ENCODE measurements at places on chromosomes 6 and 20. TPM values are rescaled to one million over a fixed set of nuclear protein-coding genes. Genes with fewer than 3 reads are reported as not detected.
A peak's percentile ranks its signal among the peaks of the same experiment; 100 is the strongest.

- no peaks in the 10 kb centered on the region for H3K36me3 ChIP-seq
- no peak for DNase-seq
- peaks cover 15% of the 10 kb centered on the region for H3K4me1 ChIP-seq
- no peak overlapping the region for H3K4me3 ChIP-seq
These were observed 117.2 kb downstream of the SOBP start for GRCh38 chr6:107607116-107607515.

COL19A1 gene
- total RNA-seq = 0.19 TPM

DNA sequence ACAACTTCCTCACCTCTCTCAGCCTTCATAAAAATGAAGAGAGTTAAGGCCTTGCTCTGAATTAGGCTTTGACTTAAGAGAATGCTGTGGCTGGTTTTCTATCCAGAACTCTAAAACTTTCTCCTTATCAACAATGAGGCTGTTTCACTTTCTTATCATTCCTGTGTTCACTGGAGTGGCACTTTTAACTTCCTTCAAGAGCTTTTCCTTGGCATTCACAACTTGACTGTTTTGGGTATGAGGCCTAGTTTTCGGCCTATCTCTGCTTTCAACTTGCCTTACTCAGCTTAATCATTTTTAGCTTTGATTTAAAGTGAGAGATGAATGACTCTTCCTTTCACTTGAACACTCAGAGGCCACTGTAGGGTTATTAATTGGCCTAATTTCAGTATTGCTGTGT is 4.3 kb upstream of the LOC128125822 start:
- no peak for DNase-seq
- H3K27me3 ChIP-seq = peaks cover 64% of the 10 kb centered on the region
- H3K4me1 ChIP-seq = no peaks in the 10 kb centered on the region

SLC26A8 gene
- total RNA-seq = not detected

- H3K4me1 ChIP-seq = peaks cover 60% of the 10 kb centered on the region
- no peaks in the 10 kb centered on the region for H3K27me3 ChIP-seq
- H3K36me3 ChIP-seq = no peaks in the 10 kb centered on the region
- no peak overlapping the region for H3K4me3 ChIP-seq
These were observed 187.6 kb downstream of the JARID2 start for GRCh38 chr6:15433511-15433861.

GRCh38 chr6:158668707-158669103 is 18.9 kb downstream of the SYTL3 start:
- peak; percentile 34 for DNase-seq
- H3K27me3 ChIP-seq = peaks cover 10% of the 10 kb centered on the region
- no peaks in the 10 kb centered on the region for H3K4me1 ChIP-seq
- H3K36me3 ChIP-seq = no peaks in the 10 kb centered on the region

DNA sequence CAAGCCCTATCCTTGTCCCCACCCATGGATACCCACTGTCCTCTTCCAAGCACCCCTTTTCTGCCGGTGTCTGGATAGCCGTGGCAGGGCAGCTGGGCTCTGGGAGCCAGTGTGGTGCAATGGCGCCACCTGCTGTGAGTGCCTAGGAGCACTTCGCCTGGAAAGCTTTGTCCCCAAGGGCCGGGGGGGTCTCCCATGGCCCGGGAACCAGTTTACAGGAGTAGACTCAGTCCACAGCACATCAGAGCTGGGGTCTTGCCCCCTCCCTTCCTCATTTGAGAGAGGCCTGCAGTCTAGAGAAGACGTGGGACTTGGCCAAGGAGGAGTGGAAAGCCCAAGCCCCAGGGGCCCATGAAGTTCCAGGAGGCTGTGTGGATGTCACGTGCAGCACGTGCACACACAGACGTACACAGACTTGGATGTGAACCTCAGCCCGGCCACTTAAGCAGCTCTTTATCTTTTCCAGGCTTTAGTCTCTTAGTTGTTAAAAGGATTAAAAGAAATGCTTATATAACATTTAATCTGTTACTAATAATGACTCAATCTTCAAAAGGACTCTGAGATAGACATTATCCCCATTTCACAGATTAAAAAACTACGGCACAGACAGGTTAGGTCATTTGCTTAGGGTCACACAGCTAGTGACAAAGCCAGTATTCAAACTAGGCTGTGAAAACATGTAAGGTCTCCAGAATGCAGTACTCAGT is 40.9 kb upstream of the CDH22 start:
- no peaks in the 10 kb centered on the region for H3K27me3 ChIP-seq
- H3K4me1 ChIP-seq = peaks cover 4% of the 10 kb centered on the region
- H3K36me3 ChIP-seq = peaks cover 8% of the 10 kb centered on the region
- H3K4me3 ChIP-seq = no peak overlapping the region

PTPRK gene
- total RNA-seq = 52.4 TPM

C6orf58 gene
- not detected for total RNA-seq

GRCh38 chr6:156557251-156557910 is 219.8 kb upstream of the ARID1B start:
- peak overlapping the region; percentile 5 for H3K4me3 ChIP-seq
- H3K27ac ChIP-seq = no peak overlapping the region
- peak; percentile 93 for DNase-seq
- no peaks in the 10 kb centered on the region for H3K4me1 ChIP-seq
- no peaks in the 10 kb centered on the region for H3K27me3 ChIP-seq

GRCh38 chr6:80129485-80129884 is 23.0 kb downstream of the BCKDHB start:
- no peaks in the 10 kb centered on the region for H3K4me1 ChIP-seq
- H3K36me3 ChIP-seq = peaks cover 45% of the 10 kb centered on the region
- no peak for DNase-seq
- no peak overlapping the region for H3K27ac ChIP-seq

DNA sequence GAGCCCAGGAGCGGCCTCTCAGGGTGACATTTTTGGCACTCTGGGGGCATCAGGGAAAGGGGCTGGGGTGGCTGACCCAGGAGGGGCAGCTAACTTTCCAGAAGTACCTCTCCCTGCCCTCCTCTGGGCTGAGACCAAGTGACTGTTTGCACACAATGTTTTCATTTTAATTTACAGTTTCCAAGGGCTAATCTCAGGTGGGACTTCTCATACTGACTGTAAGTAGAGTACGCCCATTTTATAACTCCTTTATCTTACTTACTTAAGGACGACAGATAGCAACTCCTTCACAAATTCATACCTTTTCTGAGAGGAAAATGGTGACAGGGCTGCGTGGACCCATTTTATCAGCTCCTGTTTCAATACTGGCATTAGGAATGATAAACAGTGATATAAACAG is 172.9 kb upstream of the EXOC2 start:
- H3K4me1 ChIP-seq = no peaks in the 10 kb centered on the region
- no peak overlapping the region for H3K4me3 ChIP-seq
- H3K36me3 ChIP-seq = no peaks in the 10 kb centered on the region
- no peaks in the 10 kb centered on the region for H3K27me3 ChIP-seq

GRCh38 chr20:58497724-58498469 is 17.3 kb downstream of the APCDD1L start:
- no peak for DNase-seq
- no peaks in the 10 kb centered on the region for H3K4me1 ChIP-seq
- no peak overlapping the region for H3K27ac ChIP-seq
- H3K27me3 ChIP-seq = no peaks in the 10 kb centered on the region
- H3K36me3 ChIP-seq = no peaks in the 10 kb centered on the region

DNA sequence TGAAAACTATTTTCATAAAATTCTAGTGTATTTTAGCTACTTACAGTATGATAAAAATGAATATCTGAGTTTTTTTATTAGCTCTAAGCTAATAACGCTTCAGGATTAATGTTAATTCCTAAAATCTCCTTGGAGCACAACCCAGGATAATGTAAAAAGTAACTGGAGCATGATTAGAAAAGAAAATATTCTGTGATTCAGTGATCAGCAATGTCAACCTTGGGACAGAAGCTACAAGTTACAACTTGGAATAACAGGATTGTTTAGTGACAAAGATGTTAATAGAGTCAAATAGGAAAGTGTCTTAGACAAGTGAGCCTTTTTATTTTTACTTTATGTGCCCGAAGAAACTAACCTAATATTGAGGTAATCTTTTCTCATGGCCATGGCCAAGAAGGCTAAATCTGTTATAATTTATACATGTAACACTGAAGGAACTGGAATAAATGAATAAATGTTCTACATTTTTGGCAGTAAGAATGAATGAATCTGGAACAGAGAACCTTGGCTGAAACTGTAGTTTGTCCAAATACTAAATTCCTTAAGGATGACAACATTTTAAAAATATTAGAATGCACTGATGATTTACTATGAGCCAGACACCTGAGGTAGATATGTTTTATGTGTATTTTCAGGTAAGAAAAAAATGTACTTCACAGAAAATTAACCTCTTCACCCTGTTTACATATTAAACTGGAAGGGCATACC is 994.0 kb downstream of the GRIK2 start:
- no peaks in the 10 kb centered on the region for H3K36me3 ChIP-seq
- no peaks in the 10 kb centered on the region for H3K27me3 ChIP-seq
- DNase-seq = no peak
- no peak overlapping the region for H3K4me3 ChIP-seq

DNA sequence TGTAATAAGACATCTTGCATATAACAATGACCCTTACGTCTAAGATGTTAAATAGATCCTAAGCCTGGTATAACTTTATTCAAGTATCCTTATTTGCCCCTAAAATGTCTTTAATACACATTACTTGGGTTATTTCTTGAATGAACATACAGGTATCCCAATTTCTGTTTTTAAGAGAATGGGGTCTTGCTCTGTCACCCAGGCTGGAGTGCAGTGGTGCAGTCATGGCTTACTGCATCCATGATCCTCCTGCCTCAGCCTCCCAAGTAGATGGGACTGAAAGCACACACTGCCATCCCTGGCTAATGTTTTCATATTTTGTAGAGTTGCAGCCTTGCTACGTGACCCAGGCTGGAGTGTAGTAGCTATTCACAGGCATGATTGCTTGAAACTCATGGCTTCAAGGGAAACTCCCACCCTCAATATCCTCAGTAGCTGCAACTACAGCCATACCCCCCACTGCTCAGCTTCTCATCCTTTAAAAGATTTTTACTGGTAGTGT is 10.4 kb upstream of the ZNFX1 start:
- peaks cover 4% of the 10 kb centered on the region for H3K4me1 ChIP-seq
- DNase-seq = peak; percentile 57
- peaks cover 94% of the 10 kb centered on the region for H3K36me3 ChIP-seq
- H3K27me3 ChIP-seq = no peaks in the 10 kb centered on the region

CPXM1 gene
- 74.7 TPM for total RNA-seq

- no peak for DNase-seq
- no peak overlapping the region for H3K4me3 ChIP-seq
- no peak overlapping the region for H3K27ac ChIP-seq
- H3K4me1 ChIP-seq = no peaks in the 10 kb centered on the region
- no peaks in the 10 kb centered on the region for H3K27me3 ChIP-seq
These were observed 29.9 kb downstream of the MAPK13 start for GRCh38 chr6:36160147-36160760.

GRCh38 chr6:121235386-121235785 is 98.9 kb downstream of the TBC1D32 start:
- no peaks in the 10 kb centered on the region for H3K4me1 ChIP-seq
- DNase-seq = no peak
- H3K36me3 ChIP-seq = no peaks in the 10 kb centered on the region
- no peak overlapping the region for H3K4me3 ChIP-seq

DNA sequence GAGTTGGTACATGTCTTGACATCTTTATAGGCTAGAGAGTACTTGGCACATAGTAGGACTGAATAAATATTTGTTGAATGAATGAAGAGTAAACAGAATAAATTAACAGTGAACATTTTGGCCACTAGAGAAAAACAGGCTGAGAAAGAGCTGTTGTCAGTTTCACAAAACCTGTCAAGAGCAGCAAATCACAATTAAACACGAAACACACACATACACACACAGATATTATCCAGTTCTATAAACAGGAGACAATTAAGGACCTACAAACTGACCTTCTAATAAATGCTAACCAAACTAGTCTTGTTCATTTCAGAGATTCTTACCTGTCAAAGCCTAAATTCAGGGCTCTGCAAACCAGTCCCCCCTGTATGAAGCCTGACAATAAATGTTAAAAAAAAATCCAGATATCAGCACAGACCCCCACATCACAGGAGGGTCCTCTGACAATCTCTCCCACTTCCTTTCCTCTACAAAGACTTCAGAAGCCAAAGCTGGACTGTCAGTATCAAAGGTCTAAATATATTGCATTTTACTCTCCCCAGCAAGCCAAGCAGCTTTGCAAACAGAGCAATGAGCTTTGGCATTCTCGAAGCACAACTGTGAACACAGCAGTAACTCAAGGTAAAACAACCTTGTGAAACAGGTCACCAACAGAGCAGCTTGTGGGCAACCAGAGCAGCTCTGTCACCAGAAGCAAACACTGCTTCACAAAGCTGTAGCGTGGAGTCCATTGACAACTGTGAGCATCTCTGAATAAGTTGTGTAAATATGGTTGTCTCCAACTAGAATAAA is 229.9 kb downstream of the TBXT start:
- no peak overlapping the region for H3K27ac ChIP-seq
- H3K4me1 ChIP-seq = no peaks in the 10 kb centered on the region
- peaks cover 22% of the 10 kb centered on the region for H3K27me3 ChIP-seq
- no peaks in the 10 kb centered on the region for H3K36me3 ChIP-seq
- no peak for DNase-seq

All from endodermal cell (in vitro differentiated cells).